NAMALWA (cell line): ENCODE measurements at places on chromosomes 3 and 15.

DNA sequence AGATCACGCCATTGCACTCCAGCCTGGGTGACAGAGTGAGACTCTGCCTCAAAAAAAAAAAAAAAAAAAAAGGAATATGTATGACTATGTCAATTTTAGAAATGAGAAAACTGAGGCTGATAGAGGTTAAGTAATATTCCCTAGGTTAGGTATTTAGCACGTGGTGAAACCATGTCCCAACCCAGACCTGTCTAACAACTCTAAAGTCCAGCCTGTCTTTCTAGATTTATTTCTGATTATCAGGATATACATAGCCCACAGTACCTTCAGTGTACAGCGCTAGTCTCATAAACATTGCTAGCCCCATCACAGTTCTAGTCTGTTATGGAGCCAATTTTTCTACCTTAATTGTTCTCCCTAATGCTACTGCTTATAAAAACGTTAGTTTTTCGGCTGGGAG is 88.4 kb upstream of the RAP2B start:
- no peak for DNase-seq

DNA sequence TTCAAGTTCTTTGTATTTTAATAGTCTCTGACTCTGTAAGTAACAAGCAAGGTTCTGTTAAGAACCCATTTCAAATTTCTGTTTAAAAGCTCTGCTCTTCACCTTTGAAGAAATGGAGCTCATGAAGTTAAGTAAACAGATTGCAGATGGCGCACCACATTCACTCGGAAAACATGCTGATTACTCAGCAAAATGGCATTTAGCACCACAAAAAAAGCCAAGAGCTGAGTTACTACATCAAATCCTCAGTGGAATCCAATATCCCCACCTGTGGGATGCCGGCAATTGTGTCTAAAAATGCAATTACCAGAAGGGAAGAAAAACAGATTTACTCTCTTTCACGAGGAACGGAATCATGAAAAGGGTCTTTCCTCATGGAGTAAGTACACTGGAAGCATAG is 758.0 kb downstream of the NTRK3 start:
- DNase-seq: no peak

DNA sequence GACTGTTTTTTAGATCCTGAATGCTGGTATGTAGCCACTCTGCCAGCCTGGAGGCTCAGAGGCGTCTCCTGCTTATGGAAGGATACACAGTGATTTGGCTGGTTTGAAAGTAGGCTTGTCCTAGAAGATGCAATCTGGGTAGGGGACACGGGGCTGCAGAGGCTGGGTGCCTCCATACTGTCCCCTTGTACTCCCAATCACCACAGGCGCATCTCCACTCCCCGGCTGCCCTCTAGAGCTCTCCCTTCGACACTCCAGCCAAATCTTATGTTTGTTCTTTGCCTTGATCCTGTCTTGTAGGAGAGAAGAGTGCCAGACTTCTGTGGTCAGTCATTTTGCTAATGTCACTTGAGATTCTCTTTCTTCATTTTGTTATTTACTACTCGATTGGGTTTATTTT is 168.8 kb upstream of the THRB start:
- DNase-seq: no peak

- peak; percentile 87 for DNase-seq
Measured at GRCh38 chr3:11718637-11719405, 75.1 kb upstream of the VGLL4 start.

- DNase-seq: no peak
Measured at GRCh38 chr3:45487508-45487907, 99.1 kb downstream of the LARS2 start.

GRCh38 chr3:14462738-14463137 is 60.3 kb downstream of the SLC6A6 start:
- DNase-seq: no peak

DNA sequence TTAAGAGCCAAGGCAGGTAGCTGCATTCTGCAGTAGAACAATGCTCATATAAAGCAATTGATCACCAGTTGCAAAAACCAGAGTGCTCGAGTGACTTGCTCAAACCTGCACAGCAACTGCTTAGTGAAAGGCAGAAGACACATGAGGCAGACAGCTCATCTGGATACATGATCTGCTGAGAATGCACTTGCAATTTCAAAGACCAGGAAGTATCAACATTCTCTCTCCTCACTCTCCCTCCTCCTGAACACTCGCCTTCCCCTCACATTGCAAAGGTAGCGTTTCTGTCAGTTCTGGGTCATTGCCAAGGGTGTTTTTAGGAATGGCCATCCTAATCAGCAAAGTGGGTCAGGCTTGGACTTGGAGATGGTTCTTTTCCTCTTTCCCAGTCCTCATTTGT is 61.0 kb downstream of the BFSP2 start:
- DNase-seq: no peak

- DNase-seq: peak; percentile 24
Measured at GRCh38 chr3:185056908-185057307, 96.0 kb downstream of the C3orf70 start.

GRCh38 chr15:88702983-88703382 is 64.2 kb downstream of the ISG20 start:
- no peak for DNase-seq

DNA sequence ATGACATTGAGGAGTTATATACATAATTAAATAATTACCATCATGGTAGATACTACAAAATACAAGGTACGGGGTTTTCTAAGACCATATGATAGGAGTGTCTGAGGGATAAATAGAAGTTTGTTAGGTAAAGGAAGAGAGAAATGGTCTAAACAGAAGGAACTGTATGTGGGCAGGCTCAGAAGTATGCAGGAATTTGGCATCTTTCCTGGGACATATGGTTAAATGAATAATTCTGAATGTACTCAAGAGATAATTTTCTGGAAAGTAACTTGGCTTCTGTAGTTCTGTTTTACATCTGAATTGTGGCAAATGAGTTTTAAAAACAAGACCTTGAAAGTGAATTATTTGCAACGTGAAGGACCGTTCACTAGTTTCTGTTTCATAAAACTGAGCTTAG is 17.5 kb downstream of the LMCD1 start:
- DNase-seq: no peak

DNA sequence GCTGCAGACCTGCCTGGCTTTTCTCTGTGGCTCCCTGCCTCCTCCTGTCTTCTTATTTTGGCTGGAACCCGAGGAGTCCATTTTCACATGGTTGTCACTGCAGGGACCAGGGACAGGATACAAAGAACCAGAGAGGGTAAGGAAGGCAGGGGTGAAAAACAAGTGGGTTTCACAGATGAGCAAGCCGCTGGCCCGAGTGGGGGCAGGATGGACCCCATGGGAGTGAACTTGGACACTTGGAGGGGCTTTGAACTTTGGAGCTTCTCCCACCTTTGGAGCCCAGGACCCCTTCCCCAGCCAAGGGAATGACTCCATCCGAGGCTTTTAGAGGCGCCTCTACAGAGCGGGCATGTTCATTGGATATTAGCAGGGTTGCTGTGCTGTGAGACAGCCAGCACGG is 26.9 kb upstream of the ADCY5 start:
- DNase-seq: no peak
